GM13977 (cell line): ENCODE measurements at places on chromosomes 1 and 21.

DNA sequence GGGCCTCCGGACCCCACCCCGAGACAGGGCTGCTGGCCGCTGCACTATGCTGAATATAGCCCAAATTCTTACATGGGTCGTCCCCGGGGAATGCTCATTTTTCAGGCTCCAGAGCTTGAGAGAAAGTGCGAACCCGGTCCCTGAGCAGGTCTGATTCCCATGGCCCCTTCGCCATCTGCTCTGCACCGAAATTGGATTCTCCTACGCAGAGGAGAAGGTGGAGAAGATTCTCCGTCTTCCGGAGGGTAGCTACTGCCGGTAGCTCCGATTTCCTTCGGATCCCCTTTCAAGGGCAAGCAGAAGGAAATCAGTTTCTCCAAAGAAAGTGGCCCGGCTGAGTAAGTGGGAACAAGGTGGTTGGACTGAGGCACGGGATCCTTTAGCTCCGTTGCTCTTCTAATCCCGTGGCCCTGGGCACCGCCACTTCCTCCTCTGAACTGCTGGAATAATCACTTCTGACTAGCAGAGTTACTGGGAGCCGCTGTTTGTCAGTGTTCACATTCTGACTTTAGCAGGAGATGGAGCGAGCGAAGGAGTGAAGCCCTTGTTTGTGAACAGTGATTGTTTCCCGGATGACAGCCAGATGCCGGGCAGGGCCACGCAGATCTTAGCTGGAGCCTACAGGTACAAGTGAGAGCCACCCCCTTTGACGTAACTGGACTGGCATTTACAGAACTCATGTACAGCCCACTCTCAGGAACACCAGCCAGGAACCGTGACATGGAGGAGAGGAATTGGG is 1.1 kb upstream of the ZNF496 start:
- DNase-seq, result no peak

DNA sequence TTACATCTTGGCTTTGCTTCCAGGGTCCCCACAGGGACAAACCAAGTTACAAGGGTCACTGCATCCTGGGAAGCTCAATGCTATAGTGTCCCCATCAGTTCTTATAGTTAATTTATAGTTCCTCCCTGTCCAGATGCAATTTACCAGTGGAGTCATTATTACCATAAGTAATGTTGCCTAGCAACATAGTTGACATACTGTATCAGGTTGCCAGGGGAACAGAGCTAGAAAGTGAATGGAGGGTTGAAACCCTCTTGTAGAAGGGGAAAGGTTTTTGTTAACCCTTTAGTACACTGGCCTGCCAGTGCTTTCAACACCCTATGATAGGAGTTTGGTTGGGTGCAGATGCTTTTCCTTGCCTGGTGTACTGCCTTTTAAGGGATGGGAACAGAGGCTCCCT is 34.3 kb upstream of the TTC4 start:
- no peak for DNase-seq

- DNase-seq, result peak; percentile 34
Observed at GRCh38 chr1:86499987-86500593, 31.4 kb downstream of the CLCA1 start.

DNA sequence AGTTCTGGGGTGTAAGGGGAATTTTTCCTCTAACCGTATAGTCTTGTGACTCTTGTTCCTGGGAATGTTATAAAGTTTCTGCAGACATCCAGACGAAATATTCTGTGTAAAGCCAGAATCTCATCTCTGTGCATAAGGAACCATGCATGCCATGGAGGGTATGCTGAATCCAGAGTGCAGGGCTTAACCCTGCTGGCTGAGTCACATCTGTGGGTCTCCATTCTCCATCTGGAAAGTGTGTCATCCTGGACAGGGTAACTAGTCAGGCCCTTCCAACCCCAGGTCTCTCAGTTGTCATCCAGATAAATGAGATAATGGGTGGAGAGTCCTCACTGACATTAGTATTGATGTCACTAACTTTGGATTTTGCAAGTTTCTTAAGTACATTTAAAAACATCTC is 48.8 kb downstream of the ATP5PO start:
- DNase-seq, result no peak

DNA sequence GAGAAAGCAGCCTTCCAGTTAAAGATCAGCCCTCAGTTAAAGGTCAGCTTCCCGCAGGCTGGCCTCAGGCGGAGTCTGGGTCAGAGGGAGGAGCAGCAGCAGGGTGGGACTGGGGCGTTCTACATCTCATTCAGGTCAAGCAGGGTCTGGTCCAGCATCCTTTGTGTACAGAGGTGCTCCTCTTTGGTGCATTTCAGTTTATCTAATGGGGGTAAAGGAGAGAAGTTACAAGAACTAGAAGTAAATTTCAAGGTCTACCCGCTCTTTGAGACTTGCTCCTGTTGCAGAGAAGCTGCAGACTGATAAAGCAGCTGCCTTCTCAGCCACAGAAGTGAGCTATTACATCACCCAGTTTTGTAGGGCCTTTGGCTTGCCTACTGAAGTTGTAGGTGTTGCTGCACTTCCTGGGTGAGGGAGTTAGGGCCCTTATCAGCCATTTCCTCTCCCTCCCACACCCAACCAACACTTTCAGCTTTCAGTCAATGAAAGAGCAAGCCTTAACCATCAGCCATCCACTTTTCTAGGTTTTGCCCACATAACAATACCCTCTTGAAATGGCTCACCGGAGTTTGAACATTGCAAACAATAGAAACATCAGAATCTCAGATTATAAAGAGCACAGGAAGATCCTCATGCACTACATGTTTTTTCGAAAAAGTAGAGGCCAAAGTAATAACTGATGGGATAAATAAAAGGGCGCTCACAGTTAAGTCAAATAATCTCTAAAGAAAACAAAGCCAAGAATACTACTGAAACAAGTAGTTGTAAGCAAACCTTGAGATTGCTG is 2.8 kb upstream of the NUP210L start:
- peak; percentile 81 for DNase-seq

DNA sequence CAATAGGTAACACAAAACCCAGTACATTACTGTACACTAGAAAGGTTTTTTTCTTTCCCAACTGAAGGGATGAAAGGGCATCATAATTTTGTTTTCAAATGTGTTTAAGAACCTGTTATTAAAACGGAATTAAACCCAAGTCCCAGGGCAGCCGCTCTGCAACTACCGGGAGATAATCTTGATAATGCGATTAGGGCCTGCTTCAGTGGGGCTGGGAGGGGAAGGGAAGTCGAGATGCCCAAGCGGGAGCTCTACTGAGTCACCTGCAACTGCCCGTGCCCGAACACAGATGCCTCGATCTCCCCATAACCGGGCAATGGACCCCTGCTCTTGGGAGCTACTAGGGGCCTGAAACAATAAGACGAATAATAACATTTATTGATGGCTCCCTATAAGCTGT is 61.4 kb downstream of the KAZN start:
- DNase-seq, result no peak
